ENCODE measurements at places on chromosomes 5 and 9.
A peak's percentile ranks its signal among the peaks of the same experiment; 100 is the strongest.

DNA sequence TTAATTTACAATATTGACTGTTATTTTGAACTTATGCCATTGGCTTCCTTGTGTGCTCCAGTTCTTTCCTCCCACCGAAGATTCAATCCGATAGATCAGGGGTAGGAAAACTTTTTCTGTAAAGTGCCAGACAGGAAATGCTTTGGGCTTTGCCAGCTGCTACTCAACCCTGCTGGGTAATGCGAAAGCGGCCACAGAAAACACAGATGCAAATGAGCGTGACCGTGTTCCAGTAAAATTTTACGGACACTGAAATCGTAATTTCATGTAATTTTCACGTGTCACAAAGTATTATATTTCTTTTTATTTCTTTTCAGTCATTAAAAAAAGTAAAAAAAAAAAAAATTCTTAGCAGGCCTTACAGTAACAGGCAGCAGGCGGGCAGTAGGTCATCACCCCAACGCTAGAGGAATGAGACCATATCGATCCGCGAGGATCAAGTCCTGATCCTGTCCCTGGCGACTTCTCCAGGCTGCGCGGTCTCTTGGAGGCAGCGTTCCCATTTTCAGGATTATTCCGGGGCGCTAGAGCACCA lies 599 bp downstream of the NMRK1 start:
- DNase-seq: peak; percentile 49

DNA sequence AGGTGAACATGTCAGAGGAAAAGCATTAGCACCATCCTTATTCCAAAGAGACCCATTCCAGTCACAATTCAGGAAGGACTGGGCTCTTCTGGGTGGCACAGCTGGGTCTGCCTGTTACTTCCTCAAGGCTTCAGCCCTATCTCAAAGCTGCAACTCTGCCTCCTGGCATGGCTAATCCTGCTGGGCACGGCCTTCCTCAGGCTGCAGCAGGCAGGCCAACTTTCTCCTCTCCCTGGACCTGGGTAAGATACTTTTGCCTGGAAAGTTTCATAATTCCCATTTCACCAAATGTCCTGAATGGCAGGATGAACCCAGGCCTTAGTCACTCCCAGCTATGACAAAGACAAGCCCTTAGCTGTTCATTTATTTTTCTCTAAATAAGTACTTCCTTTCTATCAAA lies 50.1 kb downstream of the MACROH2A1 start:
- no peak for DNase-seq

- DNase-seq: no peak
These were observed 246.4 kb downstream of the SMARCA2 start for GRCh38 chr9:2261421-2262103.

- no peak for DNase-seq
These were observed 237.6 kb upstream of the ZNF462 start for GRCh38 chr9:106625259-106625789.

GRCh38 chr9:19023078-19023477 lies 9.9 kb downstream of the SAXO1 start:
- no peak for DNase-seq

DNA sequence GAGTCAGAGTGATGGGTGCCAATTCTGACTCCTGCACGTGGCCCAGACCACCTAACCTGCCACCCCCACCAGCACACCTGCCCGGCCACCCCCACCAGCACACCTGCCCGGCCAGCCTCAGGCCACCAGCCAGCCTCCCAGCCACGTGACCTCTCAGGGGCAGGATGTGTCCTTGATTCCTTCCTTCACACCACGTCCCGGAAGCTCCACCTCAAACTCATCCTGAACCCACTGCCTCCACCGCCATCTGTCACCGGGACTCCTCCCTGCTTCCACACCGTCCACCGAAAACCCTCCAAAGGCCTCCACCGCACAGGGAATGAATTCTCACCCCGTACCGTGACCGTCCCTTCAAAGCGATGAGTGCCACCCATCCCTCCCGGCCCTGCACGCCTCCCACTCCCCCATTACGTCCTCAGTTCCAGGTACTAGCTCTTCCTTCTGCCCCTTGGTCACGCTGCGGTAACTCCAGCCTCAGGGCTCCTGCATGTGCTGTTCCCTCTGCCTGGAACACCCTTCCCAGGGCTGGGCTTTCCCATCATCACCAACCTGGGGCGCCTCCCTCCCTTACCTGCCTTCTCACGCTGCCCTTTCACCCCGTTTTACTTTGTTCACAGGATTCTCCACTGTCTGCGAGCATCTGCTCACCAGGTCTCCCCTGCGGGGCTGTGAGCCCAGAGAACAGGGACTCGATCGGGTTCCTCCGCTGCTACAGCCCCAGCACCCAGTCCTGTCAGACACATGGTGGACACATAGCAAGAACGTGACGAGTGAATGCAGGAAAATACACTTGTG lies 82.9 kb downstream of the ADAMTS2 start:
- no peak for DNase-seq

- no peak for DNase-seq
These were observed 4.1 kb downstream of the DNAJB5 start for GRCh38 chr9:34993502-34994259.

DNA sequence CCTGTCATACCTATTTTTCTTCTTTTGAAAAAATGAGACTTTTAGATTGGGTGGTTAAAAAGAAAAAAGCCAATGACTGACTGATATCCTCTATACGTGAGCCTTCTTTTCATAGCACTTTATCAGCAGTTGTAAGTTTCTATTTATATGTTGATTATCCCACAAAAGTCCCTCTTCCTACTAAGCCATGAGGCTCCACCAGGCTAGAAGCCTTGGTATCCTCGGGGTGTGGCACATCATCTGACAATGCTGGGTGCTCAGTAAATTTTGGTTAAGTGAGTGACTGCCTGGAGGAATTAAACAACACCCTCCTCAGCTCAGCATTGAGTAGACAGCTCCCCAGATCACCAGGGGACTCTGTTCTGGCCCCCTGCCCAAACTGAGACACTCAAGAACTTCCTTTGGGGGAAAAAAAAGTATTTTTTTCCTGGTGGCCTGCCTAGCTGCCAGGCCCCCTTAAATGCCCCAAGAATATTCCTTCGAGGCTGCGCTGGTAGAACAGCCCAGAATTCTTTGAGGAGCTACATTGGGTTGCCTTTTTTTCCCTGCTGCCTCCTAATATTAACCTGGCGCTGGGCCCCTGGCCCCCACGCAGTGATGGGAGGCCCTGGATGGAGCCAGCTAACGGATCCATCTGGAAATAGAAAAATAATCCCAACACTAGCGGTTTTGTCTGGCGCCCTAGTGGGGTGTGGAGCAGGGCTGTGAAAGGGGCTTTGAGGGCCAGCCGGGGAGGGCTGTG lies 23.4 kb upstream of the COL27A1 start:
- no peak for DNase-seq

DNA sequence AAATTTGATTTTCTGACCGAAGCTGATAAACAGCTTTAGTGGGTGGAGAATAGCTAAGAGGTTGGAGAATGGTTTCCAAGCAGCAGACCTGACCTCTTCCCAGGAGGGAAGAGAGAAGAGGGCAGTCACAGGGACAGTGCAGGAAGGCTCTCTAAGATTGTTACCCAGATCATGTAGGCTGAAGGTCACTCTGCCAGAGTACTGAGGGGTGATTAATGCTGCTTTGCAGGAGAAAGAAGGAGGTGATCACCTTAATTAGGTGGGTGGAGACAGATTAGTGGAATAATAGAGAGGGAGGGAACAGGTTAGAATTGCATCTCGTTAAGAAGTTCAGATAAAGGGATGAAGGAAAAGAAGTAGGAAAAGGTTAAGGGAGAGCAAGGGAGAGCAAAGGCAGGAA lies 440.5 kb downstream of the BRINP1 start:
- DNase-seq: no peak

DNA sequence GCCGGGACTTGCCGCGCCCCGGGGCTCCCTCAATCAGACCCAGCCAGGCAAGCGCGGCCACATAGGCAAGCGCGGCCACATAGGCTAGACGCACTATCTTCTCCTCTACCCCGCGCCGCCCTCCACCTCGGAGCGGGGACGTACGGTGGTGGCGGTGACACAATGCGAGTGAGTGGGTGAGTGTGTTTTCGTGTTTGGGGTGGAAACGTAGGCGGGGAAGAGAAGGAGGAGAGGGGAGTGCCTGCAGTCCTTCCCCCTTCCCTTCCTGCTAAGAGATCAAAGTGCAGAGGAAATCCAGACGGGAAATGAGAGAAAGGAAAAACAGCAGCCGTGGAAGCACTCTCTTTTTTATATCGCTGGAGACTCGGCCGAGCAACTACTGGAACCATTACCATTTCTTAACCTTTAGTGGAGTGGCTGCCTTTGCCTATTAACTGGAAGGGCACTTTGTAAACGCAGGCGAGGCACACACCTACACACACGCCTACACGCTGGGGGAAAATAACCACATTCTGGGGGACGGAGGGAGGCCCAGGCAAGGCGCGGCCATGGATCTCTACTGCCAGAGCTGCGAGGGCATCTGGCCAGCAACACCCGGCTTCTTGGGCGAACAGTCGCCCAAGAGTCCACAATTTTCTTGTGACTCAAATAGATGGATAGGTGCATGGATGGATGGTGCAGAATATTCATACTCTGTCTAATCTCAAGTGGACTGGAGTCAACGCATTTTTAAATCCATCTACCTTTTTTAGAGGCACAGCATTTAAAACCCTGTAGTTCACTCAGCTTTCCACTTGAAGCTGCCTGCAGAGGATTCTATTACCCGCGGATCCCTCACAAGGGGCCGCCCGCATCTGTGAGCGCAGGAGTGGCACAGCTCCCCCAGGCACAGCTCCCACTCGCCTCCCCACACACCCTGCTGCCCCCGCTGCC lies 2.1 kb downstream of the EDIL3 start:
- DNase-seq: no peak

DNA sequence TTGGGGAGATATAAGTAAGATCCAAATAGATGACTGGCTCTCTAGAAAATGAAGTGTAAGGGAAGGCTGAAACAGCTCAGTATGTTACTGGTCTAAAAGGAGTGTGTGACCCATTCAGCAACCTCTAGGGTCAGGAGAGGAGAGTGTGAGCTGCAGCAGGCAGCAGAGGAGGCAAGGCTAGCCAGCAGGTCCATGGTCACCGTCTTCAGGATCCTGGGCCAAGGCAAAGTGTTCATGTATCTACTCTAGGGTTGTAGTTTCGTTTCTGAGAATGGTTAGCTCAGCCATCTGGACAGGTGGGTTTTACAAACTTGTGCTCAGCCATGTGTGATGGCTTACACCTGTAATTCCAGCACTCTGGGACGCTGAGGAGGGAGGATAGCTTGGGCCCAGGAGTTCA lies 13.7 kb downstream of the MYO10 start:
- no peak for DNase-seq

GRCh38 chr9:105118636-105119035 lies 125.8 kb upstream of the SLC44A1 start:
- no peak for DNase-seq

GRCh38 chr9:36717276-36717675 lies 144.6 kb downstream of the MELK start:
- DNase-seq: no peak

DNA sequence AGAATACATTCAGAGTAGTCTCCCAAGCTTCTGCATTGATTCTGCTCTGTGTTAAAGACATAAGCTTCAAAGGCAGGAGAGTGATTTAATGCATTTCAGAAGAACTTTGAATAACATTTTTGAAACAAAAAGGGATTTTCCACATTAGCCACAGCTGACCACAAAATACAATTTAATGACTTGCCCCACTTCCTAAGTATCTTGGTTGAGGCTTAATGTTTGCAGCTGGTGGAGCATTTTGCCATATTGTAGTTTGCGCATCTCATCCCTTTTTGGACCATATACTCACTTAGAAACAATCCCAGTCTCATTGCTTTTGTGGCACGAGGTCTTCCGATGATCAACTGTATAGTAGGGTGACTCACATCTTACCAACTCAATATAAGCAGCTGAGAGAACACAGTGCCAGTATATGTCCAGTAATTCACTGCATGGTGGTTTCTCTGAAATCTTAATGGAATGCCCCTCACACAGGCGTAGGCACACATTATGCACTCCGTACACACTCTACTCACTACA lies 455.8 kb upstream of the PTGER4 start:
- DNase-seq: peak; percentile 77

DNA sequence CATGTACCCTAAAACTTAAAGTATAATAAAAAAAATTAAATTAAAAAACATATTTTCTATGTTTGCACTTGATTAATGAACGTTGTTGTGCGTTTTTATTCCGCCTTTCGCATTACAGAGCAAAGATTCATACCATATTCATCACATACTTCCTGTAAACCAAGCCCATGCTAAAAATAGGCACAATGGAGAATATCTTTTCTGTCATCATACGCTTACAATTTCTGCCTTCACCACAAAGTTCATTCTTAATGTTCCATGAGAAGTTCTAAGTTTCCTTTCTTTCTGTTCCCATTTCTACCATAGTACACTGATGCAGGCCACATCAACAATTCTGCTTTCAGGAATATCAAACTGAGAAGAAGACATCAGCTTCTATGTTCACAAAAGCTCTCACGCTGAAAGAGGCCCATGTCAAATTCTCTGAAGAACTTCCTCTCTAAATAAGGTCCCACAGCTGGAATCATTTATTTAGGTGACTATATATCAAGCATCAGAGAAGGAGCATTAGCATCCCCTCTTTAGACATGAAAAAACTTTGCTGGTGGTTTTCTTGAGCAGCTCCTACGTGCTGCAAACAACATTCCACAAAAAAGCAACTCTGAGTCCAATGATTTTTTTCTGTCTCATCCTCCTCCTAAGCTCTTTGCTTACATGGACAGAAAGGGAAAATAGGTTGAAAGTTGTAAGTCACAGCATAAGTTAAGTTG lies 456.4 kb downstream of the CDH10 start:
- DNase-seq: no peak

DNA sequence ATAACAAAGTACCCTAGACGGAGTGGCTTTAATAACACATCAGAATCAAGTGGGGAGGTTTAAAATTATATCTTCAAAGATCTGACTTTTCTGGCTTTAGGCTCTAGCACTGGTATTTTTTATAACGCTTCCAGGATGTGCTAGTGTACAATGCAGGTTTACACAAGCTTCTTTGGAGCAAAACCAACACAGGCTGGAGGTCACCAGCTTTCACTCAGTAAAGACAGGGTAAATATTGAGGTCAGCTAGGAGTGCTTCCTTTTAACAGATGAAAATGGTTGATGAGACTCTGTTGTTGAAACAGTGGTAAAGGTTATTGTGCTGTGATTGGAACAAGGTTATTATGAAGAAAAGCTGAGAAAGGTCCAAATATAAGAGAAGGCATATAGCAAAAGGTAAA lies 414.2 kb downstream of the TAF11L14 start:
- DNase-seq: no peak

DNA sequence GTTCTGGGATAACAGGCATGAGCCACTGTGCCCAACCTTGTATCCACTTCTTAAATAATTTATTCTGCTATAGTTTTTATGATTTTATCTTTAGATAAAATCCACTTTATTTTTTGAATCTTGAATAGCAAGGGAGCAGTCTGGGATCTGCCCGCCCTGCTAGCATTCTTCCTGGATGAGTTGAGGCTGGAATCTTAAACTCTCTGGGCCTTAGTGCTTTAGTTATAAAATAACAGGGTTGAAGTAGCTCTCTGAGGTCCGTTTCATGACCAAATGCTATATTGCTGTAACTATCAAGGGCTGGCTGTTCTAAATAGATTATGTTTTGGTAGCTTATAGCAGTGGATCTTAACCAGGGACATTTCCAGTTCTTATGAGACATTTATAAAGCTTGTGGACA lies 20.8 kb downstream of the ACER2 start:
- DNase-seq: no peak

GRCh38 chr5:633501-633955 lies 21.4 kb downstream of the CEP72 start:
- no peak for DNase-seq

- DNase-seq: no peak
These were observed 30.5 kb downstream of the CMYA5 start for GRCh38 chr5:79720096-79720495.

GRCh38 chr5:9351546-9351945 lies 194.3 kb downstream of the SEMA5A start:
- DNase-seq: no peak

- DNase-seq: no peak
These were observed 607.8 kb upstream of the PTGER4 start for GRCh38 chr5:40071870-40072269.
